ENCODE measurements at places on chromosomes 16 and 17.

DNA sequence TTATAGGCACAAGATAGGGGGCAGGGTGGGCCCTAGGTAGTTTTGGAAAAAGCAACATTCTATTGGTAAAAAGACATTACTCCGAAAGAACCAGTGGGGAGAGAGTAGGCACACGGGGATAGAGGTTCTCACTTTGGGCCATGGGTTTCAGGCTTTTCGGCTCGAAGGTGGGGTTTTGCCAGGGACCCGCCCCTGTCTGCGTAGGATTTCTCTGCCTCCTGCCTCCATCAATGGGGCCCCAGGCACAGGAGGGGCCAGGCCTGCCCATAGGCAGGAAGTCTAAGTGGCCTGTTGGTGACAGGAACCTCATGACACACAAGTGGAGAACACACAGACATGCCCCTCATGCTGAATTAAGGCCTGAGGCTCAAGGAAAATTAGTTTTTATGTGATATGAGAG, 57.5 kb downstream of the RNF213 start:
- no peak for DNase-seq

DNA sequence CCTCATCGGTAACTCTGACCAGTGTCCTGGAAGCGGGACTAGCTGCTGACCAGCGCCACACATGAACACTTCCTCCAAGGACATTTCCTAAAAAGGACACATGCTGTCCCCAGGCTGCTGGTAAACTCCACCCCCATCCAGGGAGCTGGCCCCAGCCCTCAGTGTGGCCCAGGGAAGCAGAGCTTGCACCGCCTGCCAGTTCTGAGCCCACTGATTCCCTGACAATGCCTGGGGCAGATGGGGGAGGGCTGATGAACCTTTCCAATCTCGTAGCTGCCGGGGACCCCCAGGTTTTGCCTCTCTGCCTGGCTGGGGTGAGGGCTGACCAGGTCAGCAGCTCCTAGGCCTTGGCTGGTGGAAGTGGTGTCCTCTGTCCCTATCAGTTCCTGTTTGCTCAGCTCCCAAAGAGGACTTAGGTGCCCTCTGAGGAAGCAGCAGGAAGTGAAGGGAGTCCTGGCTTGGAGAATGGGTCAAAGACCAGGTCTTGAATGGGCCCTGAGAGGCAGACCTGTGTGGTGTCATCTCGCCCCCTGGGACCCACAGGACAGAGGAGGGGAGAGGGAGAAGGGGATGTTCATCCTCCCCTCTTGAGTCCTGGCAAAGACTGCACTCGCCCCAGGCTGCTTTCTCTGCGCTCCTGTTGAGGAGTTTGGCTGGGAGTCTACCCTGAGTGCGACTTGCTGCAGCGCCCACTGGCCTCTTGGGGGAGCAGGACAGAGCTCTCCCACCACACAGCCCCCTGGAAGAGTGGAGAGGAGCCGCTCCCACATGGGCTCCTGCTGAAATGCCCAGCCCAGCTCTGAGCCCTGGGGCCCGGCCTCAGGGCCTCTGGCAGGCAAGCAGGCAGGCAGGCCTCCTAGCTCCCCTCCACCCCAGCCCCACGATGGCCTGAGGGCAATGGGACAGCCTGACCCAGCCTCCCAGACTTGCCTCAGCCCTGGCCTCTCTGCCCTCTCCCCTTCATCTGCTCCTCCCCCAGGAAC, 16.8 kb downstream of the PDK2 start:
- DNase-seq, result no peak

- no peak for DNase-seq
Observed at GRCh38 chr16:48102083-48103008, 53.4 kb downstream of the ABCC12 start.

GRCh38 chr17:76755285-76755684, 17.4 kb downstream of the MFSD11 start:
- DNase-seq, result no peak
